ENCODE measurements at places on chromosomes 7 and 10.
A peak's percentile ranks its signal among the peaks of the same experiment; 100 is the strongest.

DNA sequence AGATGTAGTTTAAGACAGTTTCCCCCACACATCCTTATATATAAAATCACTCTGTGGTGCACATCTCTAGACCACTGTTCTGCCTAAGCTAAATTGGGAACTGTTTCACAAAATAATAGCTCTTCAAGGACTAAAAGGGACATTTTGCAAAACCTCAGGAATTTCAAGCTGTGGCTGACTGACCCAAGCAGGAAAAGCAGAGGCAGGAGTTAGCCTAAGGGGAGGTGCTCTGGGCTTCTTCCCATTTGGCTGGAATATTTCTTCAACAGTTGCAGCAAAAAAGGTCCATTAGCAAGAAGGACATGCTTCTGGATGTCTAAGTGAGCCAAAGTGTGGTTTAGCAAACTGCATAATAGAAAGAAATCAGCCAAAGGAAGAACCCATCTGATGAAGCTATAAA is 551.2 kb upstream of the ANKRD30A start:
- DNase-seq, result no peak

- no peak for DNase-seq
Observed at GRCh38 chr7:141202535-141202934, 128.7 kb downstream of the TMEM178B start.

DNA sequence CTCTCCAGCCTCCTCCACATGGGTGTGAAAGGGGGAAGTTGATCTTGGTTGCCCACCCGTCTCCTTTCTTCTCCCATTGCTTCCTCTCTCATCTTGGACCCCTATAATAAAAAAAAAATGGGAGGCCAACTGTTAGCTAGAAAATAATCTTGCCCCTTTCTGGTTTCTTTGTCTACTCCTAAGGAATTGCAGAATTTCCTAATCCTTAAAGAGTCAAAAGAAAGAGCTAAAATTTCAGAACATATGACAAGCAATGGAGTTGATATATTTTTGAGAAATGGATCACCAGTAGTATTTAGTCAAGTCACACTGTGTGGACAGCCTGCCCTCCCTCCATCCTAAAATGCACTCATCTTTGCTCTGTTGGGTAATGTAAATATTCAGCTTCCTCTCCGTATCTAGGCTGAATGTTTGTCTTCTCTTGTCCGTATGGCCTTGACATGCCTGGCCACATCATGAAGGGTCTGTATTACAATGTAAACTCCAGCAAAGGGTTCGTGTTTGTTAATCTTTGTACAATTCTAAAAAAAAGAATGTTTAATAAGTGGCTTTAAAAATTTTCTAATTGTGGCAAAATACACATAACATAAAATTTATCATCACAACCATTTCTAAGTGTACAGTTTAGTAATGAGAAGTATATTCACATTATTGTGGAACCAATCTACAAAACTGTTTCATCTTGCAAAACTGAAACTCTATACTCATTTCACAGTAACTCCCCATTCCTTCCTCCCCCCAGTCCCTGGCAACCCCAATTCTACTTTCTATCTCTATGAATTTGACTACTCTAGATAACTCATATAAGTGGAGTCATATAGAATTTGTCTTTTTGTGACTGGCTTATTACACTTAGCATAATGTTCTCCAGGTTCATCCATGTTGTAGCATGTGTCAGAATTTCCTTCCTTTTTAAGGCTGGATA is 71.5 kb downstream of the ZNF92 start:
- DNase-seq, result no peak

GRCh38 chr7:143439866-143440265 is 3.4 kb upstream of the TAS2R60 start:
- DNase-seq, result no peak

DNA sequence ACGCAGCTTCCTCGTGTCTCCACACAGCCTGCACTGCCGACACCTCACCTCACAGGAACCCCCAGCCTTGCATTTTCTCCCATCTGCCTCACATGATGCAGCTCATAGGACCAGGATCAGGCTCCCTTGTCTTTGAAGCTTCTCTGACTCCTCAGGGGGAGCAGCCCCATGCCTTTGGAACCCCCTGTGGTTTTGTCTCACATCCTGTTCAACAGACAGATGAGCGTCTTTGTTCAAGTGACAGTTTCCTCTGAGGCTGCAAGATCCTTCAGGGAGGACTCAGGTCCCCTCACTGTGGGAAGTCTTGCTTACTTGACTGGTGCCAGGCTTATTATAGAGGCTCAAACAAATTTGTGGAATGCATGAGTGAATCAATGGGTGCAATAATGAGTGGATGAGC is 667.1 kb downstream of the INHBA start:
- DNase-seq, result no peak

GRCh38 chr7:130695840-130696239 is 9.5 kb upstream of the TSGA13 start:
- DNase-seq, result no peak

DNA sequence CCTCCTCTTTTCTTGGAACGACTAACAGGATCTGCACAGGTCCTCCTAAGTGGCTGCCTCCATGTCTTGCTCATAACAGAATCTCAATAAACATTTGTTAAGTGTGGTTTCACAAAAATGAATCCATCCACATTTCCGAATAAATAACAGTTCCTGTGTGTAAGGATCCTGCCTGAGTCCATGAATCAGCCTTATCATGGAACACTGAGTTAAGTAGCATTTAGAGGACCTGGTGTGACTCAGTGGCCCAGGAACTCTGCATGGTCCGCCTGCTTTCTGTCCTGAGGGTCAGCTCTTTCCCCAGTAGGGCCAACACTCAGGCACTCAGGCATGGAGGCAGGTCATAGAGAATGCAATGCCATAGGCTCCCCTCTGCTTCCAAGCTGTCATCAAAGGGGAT is 15.8 kb upstream of the C10orf90 start:
- no peak for DNase-seq

- no peak for DNase-seq
Observed at GRCh38 chr7:88218429-88218745, 1.5 kb downstream of the SRI start.

DNA sequence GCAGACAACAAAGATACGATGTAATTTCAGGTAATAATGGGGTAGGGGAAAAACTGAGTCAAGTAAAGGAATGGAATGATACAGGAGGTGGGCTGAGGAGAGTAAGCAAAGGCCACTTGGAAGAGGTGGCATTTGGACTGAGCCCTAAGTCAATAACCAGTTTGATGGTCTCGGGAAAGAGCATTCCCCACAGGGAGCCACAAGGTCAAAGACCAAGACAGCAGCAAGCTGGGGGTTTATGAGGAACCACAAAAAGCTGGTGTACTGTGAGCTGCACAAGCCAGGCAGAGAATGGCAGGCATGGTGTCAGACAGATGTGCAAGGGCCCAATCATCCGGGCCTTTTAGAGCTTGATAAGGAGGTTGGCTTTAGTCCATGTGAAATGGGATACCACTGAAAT is 98.7 kb downstream of the NOC3L start:
- DNase-seq, result no peak

DNA sequence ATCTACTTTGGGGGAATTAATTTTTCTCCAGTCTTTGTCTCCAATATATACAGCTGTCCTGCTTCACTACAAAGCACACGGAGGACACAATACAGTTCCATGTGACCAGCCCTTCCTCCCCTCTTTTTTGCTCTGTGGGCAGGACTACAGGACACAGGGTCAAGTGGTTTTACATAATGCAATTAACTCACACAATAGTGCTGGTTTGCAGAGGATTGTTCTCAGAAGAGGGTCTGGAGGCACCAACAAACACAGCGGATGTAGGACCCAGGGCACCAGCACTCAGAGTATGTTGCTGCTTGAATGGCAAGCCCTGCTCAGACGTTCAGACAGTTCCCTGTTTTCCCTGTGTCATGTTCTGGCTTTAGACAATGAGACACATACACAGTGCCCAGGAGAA is 52.0 kb upstream of the NPTX2 start:
- DNase-seq, result no peak

GRCh38 chr10:58735087-58735486 is 222.4 kb downstream of the BICC1 start:
- no peak for DNase-seq

GRCh38 chr10:31749981-31750840 is 178.4 kb downstream of the ARHGAP12 start:
- DNase-seq, result no peak

GRCh38 chr10:52568309-52568708 is 204.3 kb downstream of the MBL2 start:
- DNase-seq, result no peak

- no peak for DNase-seq
Observed at GRCh38 chr10:51288511-51288910, 214.2 kb downstream of the PRKG1 start.

DNA sequence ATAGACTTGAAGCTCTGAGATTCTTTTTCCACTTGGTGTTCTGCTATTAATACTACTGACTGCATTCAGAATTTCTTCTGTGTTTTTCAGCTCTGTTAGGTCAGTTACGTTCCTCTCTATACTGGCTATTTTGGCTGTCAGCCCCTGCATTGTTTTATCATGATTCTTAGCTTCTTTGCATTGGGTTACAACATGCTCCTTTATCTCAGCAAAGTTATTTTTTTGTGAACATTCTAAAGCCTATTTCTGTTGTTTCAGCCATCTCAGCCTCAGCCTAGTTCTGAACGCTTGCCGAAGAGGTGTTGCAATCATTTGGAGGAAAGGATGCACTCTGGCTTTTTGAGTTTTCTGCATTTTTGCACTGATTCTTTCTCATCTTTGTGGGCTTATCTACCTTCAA is 201.5 kb upstream of the GNAI1 start:
- DNase-seq, result no peak

GRCh38 chr7:42661312-42661711 is 250.6 kb downstream of the C7orf25 start:
- no peak for DNase-seq

DNA sequence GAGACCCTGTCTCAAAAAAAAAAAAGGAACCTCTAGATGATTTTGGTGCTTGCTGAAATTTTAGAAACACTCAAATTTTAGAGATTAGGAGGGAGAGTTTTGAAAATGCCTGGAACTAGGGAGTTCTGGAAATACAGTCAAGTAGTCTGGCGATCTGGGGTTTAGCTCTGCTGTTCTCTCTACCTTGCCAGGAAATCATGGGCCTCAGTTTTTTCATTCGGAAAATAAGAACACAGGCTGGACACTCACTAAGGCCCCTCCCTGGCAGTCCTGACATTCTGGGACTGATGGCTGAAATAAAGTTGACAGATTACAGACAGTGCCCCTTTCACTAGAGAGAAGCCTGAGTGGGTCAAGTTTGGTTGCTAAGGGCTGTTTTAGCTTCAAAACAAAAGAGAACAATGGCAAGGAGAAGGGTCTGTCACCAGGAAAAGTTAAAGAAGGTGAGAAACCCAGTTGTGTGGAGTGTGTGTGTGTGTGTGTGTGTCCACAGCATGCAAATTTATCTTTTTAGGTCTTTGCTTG is 25.0 kb upstream of the CALN1 start:
- no peak for DNase-seq

DNA sequence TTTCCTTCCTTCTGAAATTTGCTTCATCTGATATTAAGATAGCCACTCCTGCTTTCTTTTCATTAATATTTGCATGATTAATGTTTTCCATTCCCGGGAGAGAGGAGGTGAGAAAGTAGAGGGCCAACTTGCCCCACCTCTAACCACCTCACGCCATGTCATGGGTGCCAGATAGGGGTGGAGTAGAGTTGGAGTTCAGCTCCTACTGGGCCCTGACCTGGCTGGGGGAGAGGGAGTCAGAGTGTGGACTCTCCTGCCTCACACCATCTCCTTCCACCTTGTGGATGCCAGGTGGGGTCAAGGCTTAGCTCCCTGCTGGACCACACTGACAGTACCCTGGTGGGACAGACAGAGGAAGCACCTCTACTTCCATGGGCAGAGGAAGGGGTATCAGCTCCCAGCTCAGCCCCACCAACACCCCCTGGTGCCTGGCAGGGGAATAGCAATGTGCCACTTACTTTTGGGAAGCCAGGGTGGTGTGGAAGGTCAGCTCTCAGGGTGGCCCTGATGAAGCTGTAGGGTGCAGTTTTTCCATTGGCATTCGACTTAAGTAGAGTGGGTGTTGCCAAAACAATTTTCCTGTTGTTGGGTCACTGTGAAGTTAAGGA is 28.0 kb downstream of the CHST12 start:
- peak; percentile 40 for DNase-seq

GRCh38 chr7:45268013-45268412 is 110.4 kb downstream of the RAMP3 start:
- DNase-seq, result no peak

GRCh38 chr10:101580486-101581399 is 7.3 kb downstream of the POLL start:
- no peak for DNase-seq

GRCh38 chr10:122475100-122475499 is 13.7 kb downstream of the HTRA1 start:
- no peak for DNase-seq

DNA sequence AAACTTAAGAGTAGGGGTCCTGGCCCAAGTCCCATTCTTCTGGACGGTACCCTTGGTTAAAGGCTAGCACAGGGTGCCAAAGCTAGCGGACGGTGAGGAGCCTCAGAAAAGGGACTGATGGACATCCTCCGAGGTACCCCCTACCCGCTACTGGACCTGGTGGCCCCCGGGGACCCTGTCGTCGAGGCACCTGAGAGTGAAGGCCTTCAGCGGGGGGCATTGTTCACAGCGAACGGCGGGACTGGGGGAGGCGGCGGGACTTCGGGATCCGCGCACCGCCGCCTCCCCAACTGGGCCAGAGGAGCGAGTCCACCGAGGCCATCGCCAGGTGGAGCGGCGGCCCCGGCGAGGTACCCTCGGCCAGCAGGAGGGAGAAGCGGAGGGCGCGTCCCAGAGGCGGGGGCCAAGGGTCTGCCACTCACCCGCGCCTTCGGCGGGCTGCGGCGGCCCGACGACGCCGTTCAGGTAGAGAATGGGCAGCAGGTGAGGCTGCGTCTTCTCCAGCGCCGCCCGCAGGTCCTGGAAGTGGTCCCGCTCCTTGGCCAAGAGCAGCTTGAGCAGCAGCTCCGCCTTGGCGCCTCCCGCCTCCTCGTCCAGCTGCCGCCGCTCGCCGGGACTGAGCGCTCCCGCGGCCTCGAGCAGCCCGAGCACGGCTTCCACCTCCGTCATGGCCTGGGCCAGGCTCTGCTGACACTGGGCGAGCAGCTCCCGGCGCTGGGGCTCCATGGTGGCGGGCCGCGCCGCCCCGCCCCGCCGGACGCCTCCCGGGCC is 575 bp downstream of the DLG5 start:
- peak; percentile 18 for DNase-seq

DNA sequence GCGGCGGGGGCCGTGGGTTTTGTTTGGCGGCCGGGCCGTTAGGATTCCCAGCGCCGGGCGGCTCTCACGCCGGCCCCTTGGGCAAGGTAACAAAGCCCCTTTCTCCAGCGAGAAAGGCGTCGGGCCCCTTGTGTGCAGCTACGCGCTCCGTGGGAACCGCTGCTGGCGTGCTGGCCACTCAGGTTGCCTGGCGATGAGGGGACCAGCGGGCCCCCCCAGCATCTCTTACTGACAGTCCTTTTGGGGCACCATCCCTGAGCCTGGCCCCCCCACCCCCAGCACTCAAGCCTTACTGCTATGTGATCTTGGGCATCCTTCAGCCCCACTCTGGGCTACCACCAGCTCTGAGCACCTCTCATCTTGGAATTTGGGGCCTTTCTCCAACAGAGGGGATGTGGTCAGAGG is 1.8 kb downstream of the LFNG start:
- DNase-seq, result no peak

DNA sequence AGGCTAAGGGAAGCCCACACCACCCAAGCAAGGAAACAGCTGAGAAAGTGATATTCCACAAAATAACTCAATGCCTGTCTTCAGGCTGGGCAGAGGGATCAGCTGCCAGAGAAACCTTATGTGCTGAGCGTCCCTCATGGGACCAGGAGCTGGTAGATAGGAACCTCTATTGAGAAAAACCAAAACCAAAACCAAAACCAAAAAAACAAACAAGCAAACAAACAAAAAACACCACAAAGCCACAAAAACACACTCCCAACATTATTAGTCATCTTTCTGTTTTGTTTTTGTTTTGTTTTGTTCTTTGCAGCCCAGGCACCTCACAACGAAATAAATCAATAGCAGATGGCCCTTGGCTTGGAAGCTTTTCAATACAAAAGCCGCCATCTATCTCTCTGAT is 760.8 kb upstream of the CELF2 start:
- no peak for DNase-seq
